Sigmoid colon (tissue), 7 donors: ENCODE measurements at places on chromosomes 7 and 10. TPM values are rescaled to one million over a fixed set of nuclear protein-coding genes. Genes with fewer than 3 reads are reported as not detected.

DNA sequence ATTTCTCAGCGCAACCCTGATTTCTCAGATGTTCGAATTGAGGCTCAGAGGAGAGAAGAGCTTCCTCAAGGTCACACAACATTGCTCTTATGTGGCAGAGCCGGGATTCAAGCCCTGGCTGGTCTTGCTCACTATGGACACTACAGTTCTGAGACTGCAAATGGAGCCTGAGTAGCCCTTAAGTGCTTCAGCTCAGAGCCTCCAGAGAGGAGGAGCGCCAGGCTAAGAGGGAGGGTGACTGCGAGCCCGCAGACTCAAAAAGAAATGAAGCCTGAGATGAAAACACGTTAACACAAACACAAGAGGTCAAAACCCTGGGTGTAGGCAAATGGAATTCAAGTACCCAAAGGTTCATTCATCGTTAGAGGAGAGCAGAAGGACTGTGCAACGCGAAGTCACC, 13.9 kb downstream of the ARHGAP22 start:
- no peak for DNase-seq

DNA sequence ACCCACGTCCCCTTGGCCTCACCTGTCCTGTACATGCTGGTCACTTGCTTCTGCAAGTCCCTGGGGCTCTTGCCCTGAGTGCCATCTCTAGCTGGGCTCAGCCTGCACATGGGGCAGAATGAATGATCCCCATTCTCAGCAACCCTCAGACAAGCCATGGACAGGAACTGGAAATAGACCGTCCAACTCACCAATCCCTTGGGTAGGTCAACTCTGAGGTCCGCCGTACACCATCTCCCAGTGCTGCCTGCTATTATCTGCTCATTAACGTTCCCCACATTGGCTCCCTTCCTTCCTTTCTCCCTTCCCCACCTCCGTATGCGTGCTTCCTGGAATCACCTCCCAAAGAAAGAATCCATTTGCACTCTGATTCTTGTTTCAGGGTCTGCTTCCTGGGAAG, 335.0 kb downstream of the SFMBT2 start:
- no peak for DNase-seq

PHKG1 gene
- 5.5 TPM for total RNA-seq

- DNase-seq, result peak; percentile 27
Measured at GRCh38 chr7:157496416-157497275, 159.8 kb downstream of the DNAJB6 start.

HDAC9 gene
- 22.2 TPM for total RNA-seq

GRB10 gene
- total RNA-seq, result 83.6 TPM

DNA sequence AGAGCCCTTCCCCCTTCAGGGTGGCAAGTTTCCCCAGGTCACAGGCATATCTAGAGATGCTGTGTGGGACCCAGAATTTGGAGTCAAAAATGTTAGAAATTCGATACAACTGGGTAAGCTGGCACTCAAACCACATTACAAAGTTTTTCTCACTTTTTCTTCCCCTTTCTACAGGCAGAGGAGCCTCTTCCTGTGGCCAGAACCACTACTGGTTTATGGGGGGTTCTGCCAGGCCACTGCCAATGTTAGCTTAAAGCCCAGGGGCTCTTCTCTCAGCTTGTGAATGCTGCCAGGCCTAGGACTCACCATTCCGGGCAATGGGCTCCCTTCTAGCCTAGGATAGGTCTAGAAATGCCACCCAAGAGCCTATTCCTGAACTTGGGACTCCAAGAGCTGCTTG, 617.9 kb upstream of the PHF14 start:
- DNase-seq, result no peak

DNA sequence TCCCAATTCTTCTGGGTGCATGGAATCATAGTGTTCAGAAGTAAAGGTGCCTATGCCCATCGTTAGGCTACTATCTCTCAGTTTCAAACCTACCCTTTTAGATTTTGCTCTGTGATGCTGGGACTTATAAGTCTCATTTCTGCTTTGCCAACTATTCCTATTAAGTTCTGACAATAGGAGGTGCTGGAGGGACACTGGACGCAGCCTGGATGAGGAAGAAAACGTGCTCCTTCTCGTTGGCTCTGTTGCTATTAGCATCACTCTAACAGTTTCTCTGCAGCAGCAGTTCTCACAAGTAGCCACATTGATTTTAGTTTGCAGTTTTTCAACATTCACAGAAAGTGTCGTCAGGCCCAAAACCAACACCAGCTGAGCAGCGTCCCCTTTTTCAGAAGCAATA, 72.4 kb downstream of the ABCC2 start:
- peak; percentile 75 for DNase-seq

- DNase-seq, result no peak
Measured at GRCh38 chr10:114077815-114078219, 34.2 kb downstream of the ADRB1 start.

DNA sequence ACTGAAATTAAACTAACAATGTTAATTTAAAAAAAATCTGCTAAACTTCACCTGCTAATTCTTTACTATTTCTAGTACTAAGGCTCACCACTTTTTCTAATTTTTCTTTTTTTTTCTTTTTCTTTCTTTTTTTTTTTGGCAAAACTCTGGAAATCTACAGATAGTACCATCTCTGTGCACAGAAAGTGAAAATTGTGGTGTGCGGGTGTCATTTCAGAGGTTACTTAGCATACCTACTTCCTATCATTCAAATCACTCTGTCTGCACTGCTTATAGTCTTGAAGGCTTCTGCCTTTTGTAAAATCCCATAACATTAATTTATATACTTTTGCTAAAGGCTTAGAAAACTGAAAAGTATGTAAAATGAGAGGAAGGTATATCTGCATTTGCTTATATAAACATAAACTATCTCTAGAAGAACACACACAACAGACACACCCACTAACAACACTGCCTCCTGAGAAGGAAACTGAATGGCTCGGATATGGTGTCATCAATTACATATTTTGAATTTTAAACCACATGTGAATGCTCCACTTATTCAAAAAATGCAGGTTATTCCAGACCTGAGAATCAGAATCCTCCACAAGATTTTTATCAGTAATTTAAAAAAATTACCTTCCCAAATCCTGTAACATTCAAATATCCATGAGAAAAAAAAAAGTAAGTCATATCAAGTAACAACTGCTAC, 229.5 kb downstream of the PARD3 start:
- no peak for DNase-seq
